ENCODE measurements at places on chromosomes 16 and 17.

DNA sequence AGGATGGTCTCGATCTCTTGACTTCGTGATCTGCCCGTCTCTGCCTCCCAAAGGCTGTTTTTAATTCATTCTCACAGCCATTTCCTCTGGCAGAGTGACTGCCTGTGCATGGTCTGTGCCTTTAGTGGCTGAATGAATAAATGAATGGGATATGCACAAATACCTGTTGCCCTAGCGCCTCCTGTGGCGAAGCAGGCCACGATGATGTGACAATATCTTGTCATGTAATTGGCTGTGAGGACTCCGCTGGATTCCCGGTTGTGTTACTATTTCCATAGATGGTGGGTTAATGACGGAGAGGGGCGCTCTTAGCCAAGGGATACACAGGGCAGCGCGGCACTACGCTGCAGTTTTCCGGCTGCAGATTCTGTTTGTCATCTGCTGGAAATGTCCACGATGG, 26.8 kb upstream of the ENDOV start:
- no peak for DNase-seq

DNA sequence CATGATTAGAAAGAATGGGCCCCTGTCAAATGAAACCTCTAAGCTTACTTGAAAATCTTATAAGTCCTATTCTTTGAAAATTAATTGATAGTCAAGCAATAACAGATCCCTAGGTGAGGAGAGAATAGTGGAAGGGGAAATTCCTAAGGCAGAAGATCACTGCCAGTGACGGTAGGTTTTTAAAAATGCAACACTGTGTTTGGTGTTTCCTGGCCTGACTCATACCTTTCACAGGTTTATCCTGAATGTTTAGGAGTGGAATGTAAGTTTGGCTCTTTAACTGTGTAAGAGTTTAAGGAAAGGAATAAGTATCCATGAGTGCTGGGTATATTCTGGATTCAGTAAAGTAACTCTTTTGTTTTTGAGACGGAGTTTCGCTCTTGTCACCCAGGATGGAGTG, 23.8 kb downstream of the HAPSTR1 start:
- DNase-seq: no peak

- DNase-seq: no peak
Measured at GRCh38 chr17:8995711-8996110, 25.6 kb upstream of the NTN1 start.

GRCh38 chr16:47627721-47628120, 166.6 kb downstream of the PHKB start:
- DNase-seq: no peak

DNA sequence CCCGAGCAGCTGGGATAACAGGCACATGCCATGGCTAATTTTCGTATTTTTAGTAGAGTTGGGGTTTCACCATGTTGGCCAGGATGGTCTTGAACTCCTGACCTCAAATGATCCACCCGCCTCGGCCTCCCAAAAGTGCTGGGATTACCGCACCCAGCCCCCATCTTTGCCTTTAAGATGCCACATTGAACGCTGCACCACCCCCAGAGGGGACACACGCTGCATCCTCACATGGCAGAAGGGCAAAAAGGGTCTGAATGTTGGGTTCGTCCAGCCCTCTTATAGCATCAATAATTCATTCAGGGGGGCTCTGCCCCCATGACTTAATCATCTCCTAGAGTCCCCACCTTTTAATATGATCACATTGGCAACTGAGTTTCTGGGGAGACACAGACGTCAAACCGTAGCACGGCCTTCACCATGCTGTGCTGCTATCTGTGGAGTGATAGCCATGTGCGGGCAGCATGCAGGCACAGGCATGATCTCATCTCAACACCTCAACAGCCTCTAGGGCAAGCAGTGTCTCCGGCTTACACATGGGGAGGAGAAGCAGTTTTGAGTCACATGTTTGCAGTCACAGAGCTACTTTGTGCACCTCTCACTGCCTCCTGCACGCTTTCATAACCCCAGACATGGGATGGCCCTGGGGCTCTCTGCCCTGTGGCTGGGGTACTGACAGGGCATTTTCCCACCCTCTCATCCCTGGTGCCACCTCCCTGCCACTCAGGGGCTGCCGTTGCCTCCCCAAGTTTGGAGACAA, 30.0 kb downstream of the IL21R start:
- DNase-seq: no peak

GRCh38 chr16:24234737-24235136, 21.4 kb upstream of the CACNG3 start:
- DNase-seq: no peak

- DNase-seq: no peak
Measured at GRCh38 chr16:85222155-85222863, 110.0 kb upstream of the CIBAR2 start.

DNA sequence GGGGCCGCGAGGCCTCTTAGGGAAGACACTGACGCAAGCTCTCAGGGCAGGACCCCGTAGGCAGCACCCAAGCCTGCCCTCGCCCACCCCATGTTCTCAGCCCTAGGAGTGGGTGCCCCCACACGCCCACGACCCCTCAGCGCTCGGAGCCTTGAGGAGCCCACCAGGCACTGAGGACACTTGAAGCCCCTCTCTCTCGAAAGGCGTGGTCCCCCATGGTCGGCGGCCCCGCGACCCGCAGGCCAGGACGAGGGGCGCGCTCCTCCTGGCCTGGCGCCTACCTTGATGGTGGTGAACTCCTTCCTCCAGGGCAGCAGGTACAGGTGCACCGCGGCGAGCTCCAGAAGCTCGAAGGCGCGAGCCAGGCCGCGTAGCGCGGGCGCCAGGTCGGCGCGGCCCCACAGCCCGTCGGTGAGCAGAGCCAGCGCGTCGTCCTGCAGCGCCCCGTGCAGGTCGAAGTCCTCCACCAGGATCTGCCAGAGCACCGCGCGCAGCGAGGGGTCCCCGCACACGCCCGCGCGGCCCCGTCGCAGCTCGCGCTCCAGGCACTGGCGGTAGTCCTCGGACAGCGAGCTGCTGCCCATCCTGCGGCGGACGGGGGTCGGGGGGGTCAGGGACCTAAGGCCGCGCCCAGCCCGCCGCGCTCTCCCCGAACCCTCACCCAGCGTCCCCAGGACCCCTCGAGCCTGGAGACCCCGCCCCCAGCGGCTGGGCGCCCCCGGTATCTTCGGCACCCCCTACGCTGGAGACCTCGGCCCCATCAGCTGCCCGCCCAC, 668 bp downstream of the SPATA2L start:
- DNase-seq: peak; percentile 30

DNA sequence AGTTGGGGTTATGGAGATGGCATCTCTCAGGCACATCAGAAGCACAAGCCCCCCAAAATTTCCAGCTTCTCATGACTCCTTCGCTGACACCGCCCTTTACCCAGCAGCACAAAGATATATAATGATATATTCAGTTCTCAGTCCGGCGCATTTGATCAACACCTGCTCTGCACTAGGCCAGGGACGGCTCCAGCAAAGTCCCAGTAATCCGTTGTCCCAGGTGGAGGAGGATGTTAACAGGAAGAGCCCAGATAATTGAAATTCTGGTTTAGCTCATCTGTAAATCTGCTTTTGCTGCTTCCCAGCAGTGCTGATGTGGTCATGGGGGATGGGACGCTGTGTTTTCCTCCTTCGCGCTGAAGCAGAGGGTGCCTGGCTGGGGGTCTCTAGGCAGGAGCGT, 131.5 kb downstream of the OR1D5 start:
- DNase-seq: no peak

- DNase-seq: no peak
Measured at GRCh38 chr17:83189044-83190003, 109.9 kb downstream of the METRNL start.

- no peak for DNase-seq
Measured at GRCh38 chr16:77910021-77910420, 112.3 kb upstream of the CLEC3A start.

GRCh38 chr17:83012868-83013778, 66.3 kb upstream of the METRNL start:
- no peak for DNase-seq

GRCh38 chr16:50311134-50311528, 44.8 kb downstream of the ADCY7 start:
- DNase-seq: no peak

- DNase-seq: no peak
Measured at GRCh38 chr17:48046296-48046695, 1.9 kb upstream of the NFE2L1 start.

DNA sequence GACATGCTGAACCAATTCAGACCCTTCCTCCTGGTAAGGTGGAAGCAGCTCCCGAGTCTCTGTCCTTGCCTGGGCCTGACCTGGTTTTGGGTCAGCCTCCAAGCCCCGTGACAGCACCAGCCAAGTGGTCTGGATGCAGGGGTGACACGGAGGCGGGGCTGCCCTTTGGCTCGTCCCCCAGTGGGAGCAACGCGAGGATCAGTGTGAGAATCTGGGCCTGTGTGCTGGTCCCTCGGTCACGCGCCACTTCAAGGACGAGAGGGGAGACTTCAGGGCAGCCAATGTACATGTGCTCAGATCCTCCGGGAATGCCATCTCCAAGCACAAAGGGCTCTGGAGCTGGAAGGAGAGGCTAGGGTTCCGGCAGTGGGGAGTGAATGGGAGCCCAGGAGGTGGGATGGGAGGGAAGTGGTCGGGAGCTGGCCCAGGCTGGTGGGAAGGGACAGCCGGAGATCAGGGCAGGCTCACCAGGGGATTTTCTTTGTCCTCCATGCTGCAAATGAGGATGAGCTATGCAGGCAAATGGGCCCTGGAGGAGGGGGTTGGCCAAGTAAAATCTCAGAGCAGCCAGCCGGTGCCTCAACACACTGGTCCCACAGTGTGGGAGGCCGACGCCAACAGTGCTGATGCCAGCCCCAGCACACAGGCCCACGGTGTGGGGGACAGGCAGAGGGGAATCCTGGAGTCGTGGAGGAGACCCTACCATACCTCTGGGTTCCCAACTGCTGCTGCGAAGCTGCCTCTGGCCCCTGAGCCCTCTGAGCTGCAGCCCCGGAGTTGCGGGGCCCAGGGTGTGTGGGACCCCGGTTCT, 4.2 kb upstream of the NDRG4 start:
- no peak for DNase-seq

DNA sequence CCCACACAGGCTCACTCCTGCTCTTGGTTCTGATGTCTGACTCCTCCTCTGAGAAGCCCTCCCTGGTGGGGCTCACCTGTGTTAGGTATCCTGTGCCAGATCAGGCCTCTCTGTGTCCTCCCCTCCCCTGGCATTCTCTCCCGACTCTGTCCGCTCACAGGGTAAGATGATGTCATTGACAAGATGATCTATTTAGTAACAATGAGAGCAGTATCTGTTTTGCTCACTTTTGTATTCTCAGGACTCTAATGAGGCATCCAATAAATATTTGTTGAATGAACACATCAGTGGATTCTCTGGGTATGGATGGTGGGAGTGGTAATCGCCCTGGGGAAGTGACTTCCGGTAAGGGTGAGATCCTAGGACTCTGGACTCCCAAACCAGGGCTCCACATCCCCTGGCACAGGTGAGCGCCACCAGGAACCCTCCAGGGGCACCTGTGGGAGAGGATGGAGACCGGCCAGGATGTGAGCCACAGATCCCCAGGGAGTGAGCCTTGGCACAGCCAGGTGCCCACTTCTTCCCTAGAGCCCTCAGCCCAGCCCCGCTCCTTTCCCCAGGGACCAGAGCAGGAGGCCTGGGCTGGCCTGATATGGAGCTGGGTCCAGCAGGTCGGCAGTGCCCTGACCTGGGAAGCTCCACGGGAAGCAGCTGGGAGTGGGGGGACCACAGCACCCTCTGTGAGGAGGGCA, 5.4 kb upstream of the HAP1 start:
- no peak for DNase-seq

DNA sequence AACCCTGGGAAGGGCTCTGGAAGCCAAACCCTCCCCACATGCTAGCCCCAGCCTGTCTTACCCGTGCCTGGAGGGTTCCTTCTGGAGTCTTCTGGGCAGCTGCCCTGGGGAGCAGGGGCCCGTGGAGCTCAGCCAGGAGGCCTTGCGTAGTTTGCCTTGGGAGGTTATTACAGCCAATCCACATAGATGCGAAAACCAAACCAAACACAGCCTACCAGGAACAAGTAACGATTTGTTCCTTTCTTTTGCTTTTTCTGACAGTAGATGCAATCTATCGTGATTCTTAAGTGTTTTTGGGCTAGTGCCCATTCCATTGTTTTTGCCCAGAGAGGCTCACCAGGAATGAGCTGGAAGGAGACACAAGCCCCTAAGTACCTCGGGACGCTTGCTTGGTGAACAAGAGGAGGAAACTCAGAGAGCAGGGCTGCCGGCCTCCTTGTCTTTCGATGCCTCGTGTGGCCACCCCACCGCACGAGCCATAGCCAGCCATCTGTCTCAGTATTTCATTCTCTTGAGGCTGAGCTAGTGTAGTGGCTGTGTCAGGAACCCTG, 102.7 kb upstream of the NOL11 start:
- DNase-seq: no peak

- no peak for DNase-seq
Measured at GRCh38 chr16:57617604-57618111, 10.8 kb upstream of the ADGRG1 start.

GRCh38 chr17:59848778-59849177, 44.0 kb downstream of the TUBD1 start:
- DNase-seq: no peak

DNA sequence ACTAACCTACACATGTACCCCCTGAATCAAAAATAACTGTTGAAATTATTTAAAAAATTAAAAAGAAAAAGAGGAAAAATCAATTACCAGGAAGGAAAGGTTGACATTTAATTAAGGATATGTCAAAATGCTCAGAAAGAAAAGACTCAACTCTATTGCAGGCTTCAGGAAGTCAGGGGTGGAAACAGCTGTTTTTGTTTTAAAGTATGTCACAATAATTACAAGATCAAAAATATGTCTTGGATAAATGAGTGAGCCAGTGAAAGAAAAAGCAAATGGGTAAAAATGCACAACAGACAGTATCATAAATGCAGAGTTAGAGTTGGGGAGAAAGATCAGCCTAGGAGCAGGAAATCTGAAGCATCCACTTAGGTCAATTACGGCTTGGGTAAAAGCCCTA, 146.0 kb downstream of the CDH11 start:
- no peak for DNase-seq

DNA sequence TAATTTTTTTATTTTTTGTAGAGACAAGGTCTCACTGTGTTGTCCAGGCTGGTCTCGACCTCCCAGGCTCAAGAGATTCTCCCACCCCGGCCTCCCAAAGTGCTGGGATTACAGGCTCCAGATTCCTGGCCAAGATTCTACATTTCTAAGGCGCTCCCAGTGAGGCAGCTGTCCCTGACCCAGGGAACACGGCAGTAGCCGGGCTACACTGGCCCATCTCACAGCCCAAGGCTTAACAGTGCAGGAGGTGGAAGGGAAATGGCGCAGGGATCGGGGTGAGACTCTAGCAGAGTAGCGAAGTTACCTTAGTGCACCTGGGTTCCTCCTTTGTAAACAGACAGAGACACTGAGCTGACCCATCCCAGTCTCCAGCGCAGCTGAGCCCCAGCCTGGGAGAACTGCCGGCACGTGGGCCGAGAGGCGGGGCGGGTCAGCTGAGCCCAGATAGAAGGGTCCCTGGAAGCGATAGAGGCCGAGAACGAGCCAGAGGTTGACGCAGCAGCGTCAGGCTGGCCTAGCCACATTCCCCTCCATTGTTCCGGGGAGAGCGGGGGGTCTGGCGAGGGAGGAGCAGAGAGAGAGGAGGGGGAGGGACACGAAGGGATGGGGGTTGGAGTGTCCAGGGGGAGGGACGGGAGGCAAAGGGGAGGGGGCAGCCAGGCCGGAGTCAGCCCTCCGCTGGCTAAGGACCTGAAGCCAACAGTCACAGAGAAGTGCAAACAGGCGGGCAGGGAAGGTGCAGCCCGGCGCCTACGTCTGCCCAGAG, 2.5 kb downstream of the CARHSP1 start:
- DNase-seq: no peak

Measured in effector CD8-positive, alpha-beta T cell (primary cell).